ENCODE measurements at places on chromosomes 13 and 19. TPM values are rescaled to one million over a fixed set of nuclear protein-coding genes. Genes with fewer than 3 reads are reported as not detected.

DNA sequence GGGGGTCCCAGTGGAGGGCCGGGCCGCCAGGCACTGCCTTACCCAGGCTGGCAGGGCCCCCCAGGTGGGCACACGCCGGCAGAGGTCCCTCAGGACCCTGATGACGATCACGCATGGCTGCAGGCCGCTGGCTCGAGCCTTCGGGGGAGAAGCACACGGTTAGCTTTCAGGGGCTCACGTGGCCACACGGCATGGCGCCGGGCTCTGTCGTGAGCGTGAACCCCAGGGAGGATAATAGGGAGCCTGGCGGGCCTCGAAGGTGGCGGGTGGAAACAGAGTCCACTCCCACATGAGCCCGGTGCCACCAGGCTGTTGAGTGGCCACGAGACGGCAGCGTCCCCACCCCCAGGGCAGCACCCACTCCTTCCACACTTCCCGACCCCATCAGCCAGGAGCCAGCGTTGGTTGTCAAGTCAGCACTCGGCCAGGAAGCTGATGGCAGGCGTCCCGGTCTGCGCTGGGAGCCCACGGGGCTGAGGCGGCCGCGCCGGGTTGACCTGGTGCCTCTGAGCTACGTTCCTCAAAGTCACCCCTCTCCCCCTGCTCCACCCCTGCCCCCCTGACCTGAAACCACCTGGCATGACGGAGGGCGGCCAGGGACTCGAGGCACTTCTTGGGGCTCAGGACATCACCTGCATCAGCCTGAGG lies 24.7 kb upstream of the MATK start:
- no peaks in the 10 kb centered on the region for H3K27me3 ChIP-seq
- H3K4me3 ChIP-seq = no peak overlapping the region
- H3K36me3 ChIP-seq = peaks cover 2% of the 10 kb centered on the region
- no peak overlapping the region for H3K27ac ChIP-seq
- DNase-seq = no peak
- H3K4me1 ChIP-seq = peaks cover 31% of the 10 kb centered on the region

DNA sequence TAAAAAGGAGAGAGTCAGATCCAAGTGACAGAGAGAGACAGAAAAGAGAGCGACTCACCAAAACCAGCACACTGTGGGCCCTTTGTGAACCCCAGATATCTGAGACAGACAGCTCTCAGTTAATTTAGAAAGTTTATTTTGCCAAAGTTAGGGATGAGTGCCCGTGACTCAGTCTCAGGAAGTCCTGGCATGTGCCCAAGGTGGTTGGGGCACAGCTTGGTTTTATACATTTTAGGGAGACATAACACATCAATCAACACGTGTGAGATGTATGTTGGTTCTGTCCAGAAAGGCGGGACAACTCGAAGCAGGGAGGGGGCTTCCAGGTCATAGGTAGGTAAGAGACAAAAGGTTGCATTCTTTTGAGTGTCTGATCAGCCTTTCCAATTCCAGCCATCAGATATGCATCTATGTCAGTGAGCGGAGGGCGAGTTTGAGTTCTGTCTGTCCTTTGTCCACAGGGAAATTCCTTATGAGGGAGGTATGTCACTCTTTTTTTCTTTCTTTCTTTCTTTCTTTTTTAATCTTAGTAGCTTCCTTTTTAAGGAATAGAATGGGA lies 37.2 kb upstream of the ATP11A start:
- H3K4me1 ChIP-seq = no peaks in the 10 kb centered on the region
- peaks cover 20% of the 10 kb centered on the region for H3K27me3 ChIP-seq
- H3K36me3 ChIP-seq = no peaks in the 10 kb centered on the region
- H3K27ac ChIP-seq = no peak overlapping the region

OR7A5 gene
- not detected for total RNA-seq

DNA sequence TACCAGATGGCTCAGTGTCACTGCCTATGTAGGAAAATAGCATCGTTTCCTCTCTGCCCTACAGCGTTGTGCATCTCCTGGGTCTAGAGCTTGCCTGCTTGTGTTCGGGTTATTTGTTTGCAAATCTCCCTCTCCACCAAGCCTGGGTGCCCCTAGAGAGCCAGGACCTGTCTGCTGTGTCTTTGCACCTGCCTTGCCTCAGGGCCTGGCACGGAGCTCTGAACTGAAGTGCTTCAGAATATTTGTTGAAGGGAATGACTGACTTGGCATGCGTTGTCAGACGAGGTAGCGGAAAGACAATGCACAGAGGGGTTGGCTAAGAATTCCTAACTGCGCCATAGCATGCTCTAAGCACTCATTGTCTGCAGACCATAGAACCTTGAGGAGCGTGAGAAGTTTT lies 263.4 kb downstream of the FGF9 start:
- H3K4me1 ChIP-seq = peaks cover 1% of the 10 kb centered on the region
- no peak overlapping the region for H3K27ac ChIP-seq
- no peak overlapping the region for H3K4me3 ChIP-seq
- no peaks in the 10 kb centered on the region for H3K36me3 ChIP-seq
- peaks cover 3% of the 10 kb centered on the region for H3K27me3 ChIP-seq

GRCh38 chr13:49304763-49305700 lies 57.3 kb downstream of the CDADC1 start:
- no peak overlapping the region for H3K4me3 ChIP-seq
- DNase-seq = no peak
- peaks cover 15% of the 10 kb centered on the region for H3K4me1 ChIP-seq
- peaks cover 4% of the 10 kb centered on the region for H3K27me3 ChIP-seq

GRCh38 chr13:98801626-98802418 lies 49.4 kb upstream of the SLC15A1 start:
- H3K27me3 ChIP-seq = no peaks in the 10 kb centered on the region
- H3K4me1 ChIP-seq = peaks cover 4% of the 10 kb centered on the region
- no peak overlapping the region for H3K4me3 ChIP-seq
- DNase-seq = no peak
- no peak overlapping the region for H3K27ac ChIP-seq

- no peaks in the 10 kb centered on the region for H3K4me1 ChIP-seq
- H3K27ac ChIP-seq = no peak overlapping the region
- no peaks in the 10 kb centered on the region for H3K27me3 ChIP-seq
- H3K36me3 ChIP-seq = no peaks in the 10 kb centered on the region
- H3K4me3 ChIP-seq = no peak overlapping the region
Measured at GRCh38 chr13:85503797-85504196, 295.4 kb downstream of the SLITRK6 start.

LILRA1 gene
- total RNA-seq = not detected

DNA sequence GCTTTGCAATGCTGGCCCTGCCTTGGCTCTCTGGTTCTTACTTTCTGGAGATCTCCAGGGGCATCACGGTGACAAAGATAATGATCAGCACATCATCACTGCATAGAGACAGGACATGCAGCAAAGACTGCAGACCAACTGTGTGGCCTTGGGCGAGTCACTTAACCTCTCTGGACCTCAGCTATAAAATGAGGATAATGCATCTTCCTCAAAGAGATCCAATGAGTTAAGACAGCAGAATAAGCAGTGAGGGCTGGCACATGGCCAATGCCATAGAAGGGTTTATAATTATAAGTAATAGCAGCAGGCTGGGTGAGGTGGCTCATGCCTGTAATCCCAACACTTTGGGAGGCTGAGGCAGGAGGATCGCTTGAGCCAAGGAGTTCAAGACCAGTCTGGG lies 2.4 kb downstream of the MAG start:
- no peak overlapping the region for H3K27ac ChIP-seq
- DNase-seq = no peak
- H3K4me1 ChIP-seq = peaks cover 7% of the 10 kb centered on the region
- no peaks in the 10 kb centered on the region for H3K36me3 ChIP-seq

- no peak overlapping the region for H3K4me3 ChIP-seq
- H3K27me3 ChIP-seq = no peaks in the 10 kb centered on the region
- DNase-seq = no peak
- no peak overlapping the region for H3K27ac ChIP-seq
- H3K4me1 ChIP-seq = peaks cover 2% of the 10 kb centered on the region
Measured at GRCh38 chr19:37227996-37228395, 10.0 kb downstream of the ZNF383 start.

ZNF83 gene
- 81.0 TPM for total RNA-seq

SHISA7 gene
- total RNA-seq = not detected

DNA sequence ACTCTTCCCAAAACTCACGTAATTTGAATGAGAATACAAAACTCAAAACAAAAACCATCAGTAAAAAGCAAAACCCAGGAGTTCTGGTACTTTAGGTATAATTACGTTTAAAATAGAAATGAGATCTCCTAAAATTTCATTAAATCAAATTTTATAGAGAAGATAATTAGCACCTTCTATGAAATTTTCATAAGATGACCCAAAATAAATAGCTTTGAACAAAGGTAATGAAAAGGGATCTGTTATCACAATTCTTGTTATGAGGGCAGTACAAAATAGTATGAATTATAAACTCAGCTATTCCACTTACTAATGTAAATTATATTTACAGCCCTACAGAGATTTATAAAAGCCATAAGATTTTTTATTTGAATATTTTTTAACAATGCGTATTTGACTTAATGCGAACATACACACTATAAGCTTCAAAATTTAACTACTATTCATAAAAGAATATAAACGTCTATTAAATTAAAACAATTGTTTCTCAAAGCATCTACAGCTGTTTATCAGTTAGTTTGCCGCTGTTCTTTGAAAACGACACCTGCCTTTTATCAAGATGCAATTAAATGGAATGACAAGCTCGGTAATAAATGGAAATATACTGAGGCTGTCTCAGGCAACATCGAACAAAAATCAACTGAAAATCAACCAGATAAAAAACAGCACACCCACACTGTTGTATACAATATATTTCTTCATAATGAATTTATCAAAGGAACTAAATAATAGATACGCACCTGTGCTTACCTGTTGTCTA lies 63.8 kb downstream of the KCNRG start:
- DNase-seq = no peak
- H3K27me3 ChIP-seq = no peaks in the 10 kb centered on the region
- peaks cover 27% of the 10 kb centered on the region for H3K4me1 ChIP-seq

DNA sequence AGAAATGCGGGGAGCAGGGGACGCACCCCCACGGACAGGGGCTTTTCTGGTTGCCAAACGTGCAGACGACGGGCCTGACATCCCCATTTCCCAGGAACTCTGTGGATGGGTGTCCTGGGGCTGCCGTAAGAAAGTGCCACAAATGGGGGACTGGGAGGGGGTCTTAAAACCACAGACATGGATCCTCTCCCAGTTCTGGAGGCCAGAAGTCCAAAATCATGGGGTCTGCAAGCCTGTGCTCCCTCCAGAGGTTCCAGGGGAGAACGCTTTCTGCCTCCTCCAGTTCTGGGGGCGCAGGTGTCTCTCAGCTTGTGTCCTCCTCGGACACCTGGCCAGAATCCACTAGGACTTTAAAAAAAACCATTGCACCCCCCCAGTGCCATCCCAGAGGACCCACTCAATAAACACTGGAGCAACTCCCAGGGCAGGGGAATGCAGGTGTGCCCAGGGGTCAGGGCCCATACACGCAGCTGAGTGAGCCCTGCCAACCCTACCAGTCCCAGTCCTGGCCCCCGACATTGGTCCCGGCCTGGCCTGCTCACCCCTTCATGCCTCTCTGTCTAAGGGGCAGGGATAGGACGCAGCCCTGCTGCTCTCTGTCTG lies 103.9 kb downstream of the GADD45B start:
- no peak for DNase-seq
- H3K4me1 ChIP-seq = peaks cover 2% of the 10 kb centered on the region
- H3K27me3 ChIP-seq = peaks cover 7% of the 10 kb centered on the region
- H3K27ac ChIP-seq = peak overlapping the region; percentile 71
- H3K4me3 ChIP-seq = peak overlapping the region; percentile 58
- no peaks in the 10 kb centered on the region for H3K36me3 ChIP-seq

TIMM13 gene
- 48.5 TPM for total RNA-seq

ZNF473 gene
- total RNA-seq = 11.8 TPM

- H3K27me3 ChIP-seq = no peaks in the 10 kb centered on the region
- H3K4me3 ChIP-seq = no peak overlapping the region
- no peak overlapping the region for H3K27ac ChIP-seq
- no peaks in the 10 kb centered on the region for H3K4me1 ChIP-seq
- no peaks in the 10 kb centered on the region for H3K36me3 ChIP-seq
Measured at GRCh38 chr13:87999240-87999700, 328.1 kb downstream of the SLITRK5 start.

ZNF358 gene
- 13.1 TPM for total RNA-seq

CFAP97D2 gene
- 0.22 TPM for total RNA-seq

- peak overlapping the region; percentile 26 for H3K4me3 ChIP-seq
- H3K36me3 ChIP-seq = peaks cover 11% of the 10 kb centered on the region
- no peak for DNase-seq
- no peaks in the 10 kb centered on the region for H3K27me3 ChIP-seq
- peaks cover 29% of the 10 kb centered on the region for H3K4me1 ChIP-seq
Measured at GRCh38 chr13:51645154-51645650, 60.9 kb downstream of the WDFY2 start.

- H3K27me3 ChIP-seq = no peaks in the 10 kb centered on the region
- H3K36me3 ChIP-seq = no peaks in the 10 kb centered on the region
- DNase-seq = no peak
Measured at GRCh38 chr13:22773465-22773864, 407.3 kb upstream of the SGCG start.

DNA sequence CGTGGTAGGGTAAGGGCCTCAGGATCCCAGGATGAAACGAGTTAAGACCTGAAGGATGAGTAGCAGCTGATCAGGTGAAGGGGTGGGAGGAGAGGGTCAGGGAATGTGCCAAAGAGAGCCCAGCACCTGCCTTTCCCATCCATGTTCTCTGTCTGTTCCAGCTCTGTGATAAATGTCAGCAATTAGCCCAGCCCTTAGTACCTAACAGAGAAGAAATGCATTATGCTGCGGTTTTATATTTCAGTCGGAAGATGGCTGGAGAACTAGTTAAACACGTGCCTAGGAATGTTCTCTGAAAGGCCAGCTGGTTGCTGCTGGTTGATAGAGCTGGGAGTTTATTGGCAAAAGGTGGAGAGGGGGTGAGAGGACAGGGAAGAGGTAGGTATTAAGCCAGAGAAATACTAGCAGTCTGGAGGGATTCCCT lies 268.2 kb downstream of the SHISA2 start:
- no peak for DNase-seq
- no peaks in the 10 kb centered on the region for H3K36me3 ChIP-seq
- no peak overlapping the region for H3K27ac ChIP-seq
- H3K4me3 ChIP-seq = no peak overlapping the region

DNA sequence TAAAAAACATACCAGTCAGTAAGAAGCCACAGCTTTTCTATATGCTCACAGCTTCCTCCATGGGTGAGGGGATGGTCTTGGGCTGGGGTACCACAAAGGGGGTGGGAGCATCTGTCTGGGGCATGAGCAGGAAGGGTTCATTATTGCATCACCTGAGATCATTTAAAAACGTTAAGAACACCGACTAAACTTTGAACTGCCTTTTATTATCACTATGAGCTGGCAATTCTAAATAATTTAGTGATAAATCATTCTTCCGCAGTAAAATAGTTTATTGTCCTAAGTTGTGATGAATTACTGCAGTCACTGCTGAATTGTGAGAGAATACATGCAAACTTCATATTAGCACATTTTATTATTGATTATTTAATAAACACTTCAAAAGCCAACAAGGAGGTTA lies 71.6 kb downstream of the KL start:
- no peaks in the 10 kb centered on the region for H3K4me1 ChIP-seq
- peaks cover 6% of the 10 kb centered on the region for H3K27me3 ChIP-seq
- no peak for DNase-seq
- H3K36me3 ChIP-seq = no peaks in the 10 kb centered on the region
- no peak overlapping the region for H3K27ac ChIP-seq

CD209 gene
- total RNA-seq = 0.62 TPM

ADGRE3 gene
- not detected for total RNA-seq

KLK14 gene
- 0.91 TPM for total RNA-seq

F2RL3 gene
- total RNA-seq = 0.17 TPM
